Activated naive CD4-positive, alpha-beta T cell treated with anti-CD3 and anti-CD28 coated beads, Interleukin-2, amount 10 ng/mL, durations not matched to agents 5 hours and 36 hours (primary cell): ENCODE measurements at places on chromosomes 3 and 15. TPM values are rescaled to one million over a fixed set of nuclear protein-coding genes. Genes with fewer than 3 reads are reported as not detected.

The TF gene
- total RNA-seq: 0.30 TPM

The IL5RA gene
- not detected for total RNA-seq

The ZNF80 gene
- 0.12 TPM for total RNA-seq

The LIPH gene
- total RNA-seq: not detected

The RYR3 gene
- total RNA-seq: not detected

The LSMEM2 gene
- not detected for total RNA-seq

The LRRK1 gene
- 1.2 TPM for total RNA-seq

The PLA2G4D gene
- total RNA-seq: not detected

The ALPK3 gene
- 0.22 TPM for total RNA-seq

The ANKRD34C gene
- not detected for total RNA-seq
